ENCODE measurements at places on chromosomes 6 and 20.

DNA sequence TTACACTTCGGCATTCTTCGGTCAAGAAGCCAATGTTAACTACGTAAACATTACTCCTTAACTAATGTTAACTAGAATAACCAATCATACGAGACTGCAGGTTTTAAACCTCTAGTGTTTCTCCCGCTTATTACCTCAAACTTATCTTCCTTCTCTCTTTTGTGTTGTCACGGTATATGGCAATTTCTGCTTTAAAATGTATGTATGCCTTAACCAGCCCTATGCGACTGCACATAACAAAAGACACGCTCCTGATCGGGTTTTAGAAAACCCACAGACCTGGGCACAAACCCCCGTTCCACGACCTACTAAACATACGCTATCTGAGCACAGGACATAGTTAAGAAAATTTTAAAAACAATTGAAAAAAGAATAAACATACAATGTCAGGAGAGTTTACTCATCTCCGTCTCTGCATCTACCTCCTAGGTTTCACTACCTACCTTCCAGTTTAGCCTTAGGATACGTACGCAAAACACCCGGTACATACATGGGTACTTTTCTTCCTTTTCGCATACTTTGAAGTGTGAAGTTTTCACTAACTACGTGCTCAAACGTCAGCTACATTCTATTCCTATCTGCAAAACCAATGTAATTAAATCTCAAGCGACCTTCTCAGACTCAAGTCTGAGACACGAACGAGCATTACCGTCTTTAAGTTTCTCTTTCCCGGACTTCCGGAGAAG lies 1.1 kb downstream of the CD164 start:
- peak overlapping the region; percentile 92 for H3K4me3 ChIP-seq
- H3K27me3 ChIP-seq, result no peaks in the 10 kb centered on the region
- H3K4me1 ChIP-seq, result peaks cover 11% of the 10 kb centered on the region
- DNase-seq, result peak; percentile 9

GRCh38 chr20:54491506-54491905 lies 16.1 kb downstream of the DOK5 start:
- DNase-seq, result no peak
- H3K27me3 ChIP-seq, result no peaks in the 10 kb centered on the region

DNA sequence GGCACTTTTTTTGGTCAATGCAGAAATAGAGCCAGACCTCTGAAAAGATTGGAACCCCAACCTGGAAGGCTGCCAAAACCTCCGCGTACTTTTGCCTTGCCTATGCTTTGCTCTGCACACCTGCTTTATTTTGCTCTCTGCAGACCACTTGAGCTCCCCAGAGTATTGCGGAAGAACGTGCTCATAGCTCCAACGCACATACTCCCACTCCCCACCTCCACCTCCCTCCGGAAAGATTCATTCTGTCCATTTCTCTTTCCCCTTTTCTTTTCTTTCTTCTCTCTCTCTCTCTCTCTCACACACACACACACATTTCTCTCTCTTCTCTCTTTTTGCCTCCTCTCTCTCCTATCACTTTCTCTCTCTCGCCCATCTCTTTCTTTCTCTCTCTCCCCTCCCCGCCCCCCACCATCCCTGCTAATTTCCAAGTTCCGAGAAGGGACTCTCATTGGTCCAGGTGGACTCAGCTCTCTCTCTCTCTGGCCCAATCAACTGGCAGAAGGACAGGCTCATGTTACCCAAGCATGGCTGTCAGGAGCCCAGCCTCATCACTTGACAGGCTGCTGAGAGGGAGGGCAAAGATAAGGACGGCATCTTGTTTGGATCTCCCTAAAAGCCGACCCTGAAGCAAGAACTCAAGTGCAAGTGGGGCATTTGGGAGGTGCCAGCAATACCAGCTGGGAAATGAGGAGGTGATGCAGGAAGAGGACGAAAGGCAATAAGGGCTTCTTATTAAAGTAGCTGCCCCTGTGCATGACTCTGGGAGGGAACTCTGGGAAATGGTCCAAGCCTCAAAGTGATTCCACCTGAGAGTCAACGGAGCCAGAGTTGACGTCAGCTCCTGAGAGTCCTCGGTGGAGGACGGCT lies 246.1 kb downstream of the LY86 start:
- H3K4me1 ChIP-seq, result no peaks in the 10 kb centered on the region
- H3K36me3 ChIP-seq, result no peaks in the 10 kb centered on the region
- H3K4me3 ChIP-seq, result no peak overlapping the region
- no peak for DNase-seq
- no peak overlapping the region for H3K27ac ChIP-seq
- no peaks in the 10 kb centered on the region for H3K27me3 ChIP-seq

- H3K27ac ChIP-seq, result no peak overlapping the region
- no peaks in the 10 kb centered on the region for H3K27me3 ChIP-seq
- H3K36me3 ChIP-seq, result no peaks in the 10 kb centered on the region
- no peak overlapping the region for H3K4me3 ChIP-seq
- no peaks in the 10 kb centered on the region for H3K4me1 ChIP-seq
- no peak for DNase-seq
Observed at GRCh38 chr6:31336896-31337496, 20.0 kb downstream of the HLA-B start.

DNA sequence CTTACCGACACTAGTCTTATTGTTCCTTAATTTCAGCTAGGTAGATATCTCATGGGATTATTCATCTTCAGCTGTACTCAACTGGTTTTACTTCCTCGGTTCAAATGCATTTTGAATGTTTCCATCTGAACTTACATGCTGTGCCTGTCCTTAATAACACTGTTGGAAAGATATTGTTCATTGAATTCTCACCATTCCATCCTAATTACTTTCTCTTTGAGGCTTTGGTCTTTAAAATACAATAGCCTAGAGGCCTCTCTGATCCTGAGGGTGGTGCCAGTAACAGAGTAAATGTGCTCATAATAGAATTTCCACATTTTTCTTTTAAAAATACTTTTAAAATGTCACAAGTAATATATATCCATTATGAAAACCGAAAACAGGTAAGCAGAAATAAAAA lies 54.0 kb downstream of the IL20RA start:
- H3K36me3 ChIP-seq, result no peaks in the 10 kb centered on the region
- no peak for DNase-seq
- H3K4me1 ChIP-seq, result no peaks in the 10 kb centered on the region
- H3K27me3 ChIP-seq, result no peaks in the 10 kb centered on the region

- H3K4me3 ChIP-seq, result no peak overlapping the region
- no peaks in the 10 kb centered on the region for H3K4me1 ChIP-seq
- H3K36me3 ChIP-seq, result no peaks in the 10 kb centered on the region
- no peak overlapping the region for H3K27ac ChIP-seq
- H3K27me3 ChIP-seq, result no peaks in the 10 kb centered on the region
- DNase-seq, result no peak
Observed at GRCh38 chr6:170152124-170152926, 138.6 kb downstream of the DLL1 start.

DNA sequence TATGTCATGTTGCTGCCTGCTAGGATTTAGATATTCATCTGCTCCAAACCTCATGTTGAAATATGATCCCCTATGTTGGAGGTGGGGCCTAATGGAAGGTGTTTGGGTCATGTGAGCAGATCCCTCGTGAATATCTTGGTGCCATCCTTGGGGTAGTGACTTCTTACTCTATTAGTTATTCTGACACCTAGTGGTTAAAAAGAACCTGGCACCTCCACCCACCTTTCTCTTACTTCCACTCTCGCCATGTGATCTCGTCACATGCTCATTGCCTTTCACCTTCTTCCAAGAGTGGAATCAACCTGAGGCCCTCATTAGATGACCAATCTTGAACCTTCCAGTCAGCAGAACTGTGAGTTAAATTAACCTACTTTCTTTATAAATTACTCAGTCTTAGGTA lies 549.4 kb upstream of the SYNCRIP start:
- no peak overlapping the region for H3K27ac ChIP-seq
- peak; percentile 36 for DNase-seq
- no peaks in the 10 kb centered on the region for H3K4me1 ChIP-seq

DNA sequence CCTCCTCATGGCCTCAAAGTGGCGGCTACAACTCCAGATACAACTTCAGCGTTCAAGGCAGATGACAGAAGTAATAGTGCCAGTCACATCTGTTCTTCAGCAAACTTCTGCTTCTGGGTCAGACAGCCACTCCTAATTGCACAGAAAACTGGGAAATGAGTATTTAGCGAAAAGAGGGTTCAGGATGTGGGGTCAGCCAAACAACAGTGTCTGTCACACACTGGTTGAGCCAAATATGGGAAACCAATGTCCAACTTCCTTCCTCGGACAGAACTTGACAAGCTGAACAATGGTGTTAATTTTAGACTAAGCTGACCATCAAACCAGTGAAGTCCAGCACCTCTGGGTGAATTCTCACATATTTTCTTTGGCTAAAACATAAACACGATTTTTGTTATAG lies 22.1 kb downstream of the NUDT3 start:
- no peaks in the 10 kb centered on the region for H3K36me3 ChIP-seq
- DNase-seq, result no peak
- H3K4me3 ChIP-seq, result no peak overlapping the region
- H3K27me3 ChIP-seq, result no peaks in the 10 kb centered on the region
- no peak overlapping the region for H3K27ac ChIP-seq

DNA sequence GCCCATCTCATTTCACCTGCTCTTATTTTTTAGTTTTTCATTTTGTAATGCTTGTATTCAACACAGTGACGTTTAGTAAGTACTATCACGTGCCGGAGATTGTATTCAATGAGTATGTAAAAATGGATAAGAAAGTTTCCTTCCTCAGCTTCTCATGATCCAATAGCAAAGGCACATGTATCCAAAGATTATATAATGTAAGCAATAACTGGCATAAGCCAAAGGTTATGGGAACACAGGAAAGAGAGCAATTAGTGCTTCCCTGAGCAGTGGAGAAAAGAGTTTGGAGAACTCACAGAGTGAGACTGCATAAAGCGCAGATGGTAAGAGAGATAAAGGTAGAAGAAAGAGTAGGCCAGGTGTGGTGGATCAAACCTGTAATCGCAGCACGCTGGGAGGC lies 21.8 kb upstream of the LTV1 start:
- no peaks in the 10 kb centered on the region for H3K27me3 ChIP-seq
- no peaks in the 10 kb centered on the region for H3K36me3 ChIP-seq

- H3K36me3 ChIP-seq, result no peaks in the 10 kb centered on the region
- no peaks in the 10 kb centered on the region for H3K4me1 ChIP-seq
- H3K27me3 ChIP-seq, result peaks cover 22% of the 10 kb centered on the region
- no peak overlapping the region for H3K4me3 ChIP-seq
- no peak for DNase-seq
Observed at GRCh38 chr20:56956534-56956933, 309.9 kb downstream of the BMP7 start.

DNA sequence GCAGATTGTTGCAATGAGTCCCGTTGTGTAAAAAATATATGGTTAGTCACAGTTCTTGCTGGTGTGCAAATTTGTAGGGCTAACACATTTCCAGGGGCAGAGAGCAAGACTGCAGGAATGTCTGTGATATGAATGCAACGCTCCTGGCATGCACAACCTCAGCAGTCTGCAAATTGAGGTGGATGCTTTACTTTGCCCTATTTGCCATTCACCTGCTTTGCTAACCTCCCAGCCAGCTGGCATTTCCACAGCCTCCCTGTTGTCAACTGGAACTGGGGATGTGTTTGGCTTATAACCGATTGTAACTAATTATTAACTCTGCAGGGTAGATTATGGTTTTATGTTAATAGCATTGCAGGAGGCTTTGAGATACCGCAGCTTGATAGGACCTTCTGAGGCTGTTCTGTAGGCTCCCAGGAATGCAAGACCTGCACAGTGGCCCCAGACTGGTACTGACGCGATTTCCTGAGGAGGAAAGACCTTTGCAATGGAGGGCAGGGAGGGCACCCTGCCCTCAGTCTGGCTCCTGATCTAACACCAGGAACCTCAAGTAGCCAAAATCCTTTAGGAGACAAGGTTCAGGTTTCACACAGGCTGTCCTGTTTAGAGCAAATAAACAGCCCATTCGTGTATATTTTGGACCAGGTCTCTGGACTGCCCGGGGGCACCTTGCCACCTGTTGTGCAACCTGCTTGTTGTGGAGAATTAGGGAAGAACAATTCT lies 53.4 kb downstream of the EDN1 start:
- DNase-seq, result no peak
- no peaks in the 10 kb centered on the region for H3K4me1 ChIP-seq
- H3K27ac ChIP-seq, result no peak overlapping the region

GRCh38 chr6:20186981-20187380 lies 25.3 kb downstream of the MBOAT1 start:
- peaks cover 3% of the 10 kb centered on the region for H3K36me3 ChIP-seq
- H3K4me3 ChIP-seq, result no peak overlapping the region

- no peak overlapping the region for H3K27ac ChIP-seq
- H3K27me3 ChIP-seq, result no peaks in the 10 kb centered on the region
- H3K4me1 ChIP-seq, result peaks cover 10% of the 10 kb centered on the region
- no peak overlapping the region for H3K4me3 ChIP-seq
- H3K36me3 ChIP-seq, result no peaks in the 10 kb centered on the region
Observed at GRCh38 chr6:100620085-100620840, 155.5 kb upstream of the SIM1 start.

GRCh38 chr6:154403788-154404187 lies 47.2 kb upstream of the IPCEF1 start:
- no peak overlapping the region for H3K4me3 ChIP-seq
- no peaks in the 10 kb centered on the region for H3K27me3 ChIP-seq
- no peak for DNase-seq
- no peak overlapping the region for H3K27ac ChIP-seq
- no peaks in the 10 kb centered on the region for H3K36me3 ChIP-seq

DNA sequence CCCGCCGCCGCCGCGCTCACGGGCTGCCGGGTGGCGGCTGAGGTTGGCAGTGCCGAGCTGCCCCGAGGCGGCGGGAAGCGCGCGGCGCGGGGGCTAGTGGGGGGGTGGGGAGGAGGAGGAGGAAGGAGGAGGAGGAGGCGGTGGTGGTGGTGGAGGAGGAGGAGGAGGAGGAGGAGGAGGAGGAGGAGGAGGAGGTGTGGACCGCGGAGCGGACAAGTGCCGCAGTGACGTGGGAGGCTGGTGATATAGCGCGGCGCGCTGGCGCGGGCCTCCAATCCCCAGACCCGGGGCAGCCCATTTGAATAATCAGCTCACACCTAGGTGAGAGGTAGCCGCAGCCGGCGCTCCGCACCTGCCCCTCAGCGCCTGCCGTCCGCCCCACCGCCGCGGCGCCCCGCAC lies at the start of gene FOXA2:
TSS of gene FOXA2 (minus strand) at position 51 of the 400 bp plus-strand sequence. CDS start 294 bp downstream, outside the sequence.
- H3K27ac ChIP-seq, result no peak within 1 kb of the TSS
- no peaks in the 10 kb centered on the region for H3K36me3 ChIP-seq
- H3K4me3 ChIP-seq, result no peak within 1 kb of the TSS
- DNase-seq, result no peak

DNA sequence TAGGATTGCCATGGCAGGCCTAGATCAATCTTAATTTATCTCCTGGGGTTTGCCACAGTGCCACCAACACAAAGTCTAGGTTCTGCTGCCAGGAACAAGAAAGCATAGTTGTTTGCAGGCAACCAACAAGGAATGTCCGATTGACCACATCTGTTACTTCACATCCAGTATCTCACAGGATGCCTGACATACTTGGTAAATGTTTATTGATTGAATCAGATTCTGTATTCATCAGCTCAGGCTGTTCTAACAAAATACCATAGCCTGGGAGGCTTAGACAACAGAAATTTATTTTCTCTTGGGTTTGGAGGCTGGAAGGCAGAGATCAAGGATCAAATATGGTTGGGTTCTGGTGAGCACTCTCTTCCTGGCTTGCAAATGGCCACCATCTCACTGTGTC lies 26.3 kb upstream of the MC3R start:
- H3K4me3 ChIP-seq, result no peak overlapping the region
- DNase-seq, result no peak
- H3K36me3 ChIP-seq, result no peaks in the 10 kb centered on the region
- H3K27ac ChIP-seq, result no peak overlapping the region

- DNase-seq, result no peak
- no peaks in the 10 kb centered on the region for H3K27me3 ChIP-seq
- no peak overlapping the region for H3K4me3 ChIP-seq
- no peak overlapping the region for H3K27ac ChIP-seq
- H3K36me3 ChIP-seq, result no peaks in the 10 kb centered on the region
Observed at GRCh38 chr20:11140359-11140758, 466.6 kb upstream of the JAG1 start.

- H3K27me3 ChIP-seq, result no peaks in the 10 kb centered on the region
- H3K27ac ChIP-seq, result no peak overlapping the region
- no peak for DNase-seq
- no peaks in the 10 kb centered on the region for H3K4me1 ChIP-seq
Observed at GRCh38 chr20:37457921-37458320, 63.1 kb upstream of the NNAT start.

All from MM.1S (cell line).